Activated naive CD8-positive, alpha-beta T cell treated with anti-CD3 and anti-CD28 coated beads for 36 hours (primary cell): ENCODE measurements at places on chromosomes 16 and 17. TPM values are rescaled to one million over a fixed set of nuclear protein-coding genes. Genes with fewer than 3 reads are reported as not detected.

Gene PDPR
- total RNA-seq = 21.3 TPM

Gene ABCA8
- total RNA-seq = not detected

Gene C16orf46
- 0.39 TPM for total RNA-seq

Gene FNDC8
- not detected for total RNA-seq

Gene PRSS21
- total RNA-seq = 11.2 TPM
